ENCODE measurements at places on chromosomes 7 and 10.

DNA sequence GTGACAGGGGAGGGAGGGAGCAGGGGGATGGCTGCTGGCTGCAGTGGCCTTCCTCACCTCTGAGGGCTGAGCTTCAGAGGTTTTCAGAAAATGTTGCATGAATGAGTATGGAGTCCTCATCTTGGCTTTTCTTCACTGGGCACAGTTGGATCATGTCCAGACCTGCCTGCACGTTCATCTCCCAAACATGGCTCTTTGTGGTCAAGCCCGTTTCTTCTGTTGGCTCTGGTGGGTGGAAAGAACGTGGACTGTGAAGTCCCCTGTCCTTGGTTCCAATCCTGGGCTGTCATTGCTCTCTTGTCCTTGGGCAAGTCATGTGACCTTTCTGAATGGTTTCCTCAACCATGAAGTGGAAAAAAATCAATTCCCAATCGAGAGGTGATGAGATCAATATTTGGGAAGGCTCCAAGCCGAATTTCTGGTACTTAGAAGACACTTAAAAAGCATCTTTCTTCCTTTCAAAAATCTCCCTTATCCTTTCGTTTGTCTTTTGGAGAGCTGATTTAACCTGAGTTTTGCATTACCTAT is 34.5 kb downstream of the TSPAN14 start:
- no peak for DNase-seq

- no peak for DNase-seq
These were observed 45.0 kb upstream of the ZNF716 start for GRCh38 chr7:57404967-57405421.

DNA sequence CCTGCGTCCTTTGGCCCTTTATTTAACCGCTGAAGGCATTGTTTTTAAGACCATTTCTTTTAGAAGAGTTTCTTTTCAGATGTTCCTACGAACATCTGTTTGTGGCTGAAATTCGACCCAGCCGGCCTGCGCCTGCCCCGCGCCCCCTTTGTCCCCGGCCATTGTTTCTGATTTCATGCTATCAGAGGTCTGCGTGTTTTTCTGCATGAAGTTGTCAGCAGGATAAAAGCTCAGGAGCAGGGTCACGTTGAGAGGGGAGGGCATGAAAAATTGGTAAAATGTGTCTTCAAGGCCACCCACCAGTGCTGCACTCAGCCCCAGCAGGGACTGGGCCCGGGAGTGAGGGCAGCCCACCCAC is 43.1 kb downstream of the NKX6-2 start:
- DNase-seq: no peak

GRCh38 chr7:1693991-1694524 is 24.0 kb downstream of the ELFN1 start:
- no peak for DNase-seq

- DNase-seq: peak; percentile 95
These were observed 42.6 kb upstream of the AMPH start for GRCh38 chr7:38673795-38674194.

DNA sequence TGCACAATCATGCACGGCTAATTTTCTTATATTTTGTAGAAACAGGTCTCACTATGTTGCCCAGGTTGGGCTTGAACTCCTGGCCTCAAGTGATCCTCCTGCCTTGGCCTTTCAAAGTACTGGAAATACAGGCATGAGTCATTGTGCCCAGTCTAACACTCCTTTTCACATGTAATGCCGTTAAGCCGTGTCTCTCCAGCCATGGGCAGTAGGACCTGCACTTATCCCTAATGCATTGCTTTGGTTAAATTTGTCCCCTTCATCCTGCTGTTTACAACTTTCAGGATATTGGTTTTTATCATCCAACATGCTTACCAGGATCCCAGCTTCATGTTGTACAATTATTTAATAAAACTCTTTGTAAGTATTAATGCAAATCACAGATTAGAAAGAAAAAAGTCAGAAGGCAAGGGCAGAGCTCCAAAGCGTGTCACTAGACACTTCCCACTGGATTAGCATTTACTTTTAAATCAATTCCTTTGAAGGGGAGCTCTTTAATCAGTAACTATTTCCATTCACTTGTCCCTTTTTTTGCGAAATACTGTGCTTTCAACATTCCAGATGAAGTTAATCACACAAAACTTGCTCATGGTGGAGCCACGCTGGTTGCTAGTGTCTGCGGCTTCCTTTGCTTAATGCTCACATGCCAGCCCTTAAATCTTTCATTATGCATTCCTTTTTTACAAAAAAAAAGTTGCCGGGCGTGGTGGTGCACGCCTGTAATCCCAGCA is 256.0 kb upstream of the AUTS2 start:
- no peak for DNase-seq

GRCh38 chr10:78700816-78701520 is 367.8 kb upstream of the ZMIZ1 start:
- DNase-seq: no peak

GRCh38 chr7:3482147-3482921 is 181.3 kb downstream of the SDK1 start:
- no peak for DNase-seq

DNA sequence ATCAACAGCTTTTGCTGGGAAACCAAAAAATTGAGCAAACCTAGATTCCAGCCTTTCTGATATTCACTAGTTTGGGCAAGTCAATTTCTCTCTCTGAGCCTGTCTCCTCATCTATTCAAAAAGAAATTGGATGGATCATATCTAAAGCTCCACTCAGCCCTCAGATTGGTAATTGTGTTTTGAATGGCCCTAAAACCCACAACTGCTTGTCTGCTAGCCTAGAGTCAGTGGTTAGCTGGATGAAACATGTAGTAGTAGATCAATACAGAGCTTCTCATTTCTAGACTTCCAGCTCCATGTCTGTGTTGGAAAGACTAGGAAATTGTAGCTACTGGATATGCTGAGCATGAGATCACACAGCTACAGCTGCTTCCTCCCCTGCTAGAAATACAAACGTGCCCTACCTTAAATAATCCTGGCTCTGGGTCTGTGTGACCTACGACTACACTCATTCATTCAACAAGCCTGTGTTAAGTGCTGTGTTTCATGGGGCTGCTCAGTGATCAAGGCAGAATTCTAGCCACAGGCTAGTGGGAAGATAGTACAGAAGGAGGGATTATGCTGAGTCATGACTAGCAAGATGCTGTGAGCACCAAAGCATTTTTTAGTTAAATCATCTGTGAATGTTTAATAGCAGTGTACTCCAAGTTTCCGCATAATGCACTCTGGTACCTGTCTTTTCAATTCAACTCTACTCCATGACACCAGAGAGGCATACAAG is 15.7 kb downstream of the DNTT start:
- DNase-seq: no peak

GRCh38 chr7:107744345-107744750 is 406 bp downstream of the CBLL1 start:
- DNase-seq: no peak

- DNase-seq: no peak
These were observed 341.0 kb downstream of the AUTS2 start for GRCh38 chr7:69939317-69939716.

GRCh38 chr10:43258562-43259212 is 8.2 kb downstream of the RASGEF1A start:
- DNase-seq: no peak

DNA sequence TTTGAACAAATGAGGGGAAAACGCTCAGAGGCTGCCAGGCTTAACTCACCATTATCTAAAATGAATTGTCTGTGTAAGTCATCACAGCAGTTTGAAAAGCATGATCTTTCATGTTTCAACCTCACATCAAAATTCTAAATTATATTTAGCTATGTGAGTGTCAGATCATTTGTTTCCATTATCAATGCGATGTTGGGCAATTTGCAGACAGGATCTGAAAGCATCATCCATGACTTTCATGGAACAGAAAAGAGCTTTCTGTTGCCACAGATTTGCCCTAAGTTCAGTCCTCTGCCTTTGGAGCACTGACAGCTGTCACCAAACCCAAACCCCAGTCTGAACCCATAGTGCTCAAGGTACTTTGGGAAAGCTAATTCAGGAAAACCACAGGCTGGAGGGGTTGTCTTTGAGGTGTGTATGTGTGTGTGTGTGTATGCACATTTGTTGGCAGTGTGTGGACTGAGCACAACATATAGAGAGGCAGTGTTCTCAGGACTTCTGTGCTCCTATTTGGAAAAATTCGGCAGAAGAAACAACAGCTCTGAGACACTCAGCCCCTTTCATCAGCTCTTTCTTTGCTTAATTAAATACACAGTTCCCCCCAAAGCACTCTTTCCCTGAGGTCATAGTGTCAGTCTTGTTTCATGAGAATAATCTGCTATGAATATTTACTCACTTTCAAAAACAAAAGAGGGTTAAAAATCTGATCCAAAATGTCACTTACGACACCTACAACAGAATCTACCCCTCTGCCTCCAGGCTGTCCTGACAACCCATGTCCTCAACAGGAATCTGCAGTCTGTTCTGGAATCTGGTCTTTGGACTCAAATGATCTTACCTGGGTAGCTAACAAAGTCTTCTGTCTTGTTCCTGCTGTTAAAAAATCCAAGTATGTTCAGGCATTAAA is 188.5 kb upstream of the KLF14 start:
- no peak for DNase-seq

Data from suppressor macrophage treated with lipopolysaccharide for 4 hours (primary cell).